ENCODE measurements at places on chromosomes 2 and 18. TPM values are rescaled to one million over a fixed set of nuclear protein-coding genes. Genes with fewer than 3 reads are reported as not detected.

BCL11A gene
- total RNA-seq: 32.1 TPM

DYSF gene
- 14.6 TPM for total RNA-seq

PDIA6 gene
- total RNA-seq: 119 TPM

TFPI gene
- 0.44 TPM for total RNA-seq

ESPNL gene
- 0.78 TPM for total RNA-seq

TRIM43B gene
- not detected for total RNA-seq
